ENCODE measurements at places on chromosomes 2 and 18. TPM values are rescaled to one million over a fixed set of nuclear protein-coding genes. Genes with fewer than 3 reads are reported as not detected.

Gene DSC1
- total RNA-seq: not detected

Gene IL1B
- not detected for total RNA-seq

Gene LRRC30
- total RNA-seq: not detected

Gene C2orf15
- total RNA-seq: not detected

Gene TFCP2L1
- total RNA-seq: not detected

Gene DNAJC5G
- 0.77 TPM for total RNA-seq

Gene LCT
- total RNA-seq: 0.07 TPM

Gene ACMSD
- total RNA-seq: not detected

Gene CCDC68
- total RNA-seq: 2.9 TPM

All from endothelial cell of umbilical vein (primary cell).